Non-pigmented ciliary epithelial cell (primary cell): ENCODE measurements at places on chromosomes 5 and 9.

DNA sequence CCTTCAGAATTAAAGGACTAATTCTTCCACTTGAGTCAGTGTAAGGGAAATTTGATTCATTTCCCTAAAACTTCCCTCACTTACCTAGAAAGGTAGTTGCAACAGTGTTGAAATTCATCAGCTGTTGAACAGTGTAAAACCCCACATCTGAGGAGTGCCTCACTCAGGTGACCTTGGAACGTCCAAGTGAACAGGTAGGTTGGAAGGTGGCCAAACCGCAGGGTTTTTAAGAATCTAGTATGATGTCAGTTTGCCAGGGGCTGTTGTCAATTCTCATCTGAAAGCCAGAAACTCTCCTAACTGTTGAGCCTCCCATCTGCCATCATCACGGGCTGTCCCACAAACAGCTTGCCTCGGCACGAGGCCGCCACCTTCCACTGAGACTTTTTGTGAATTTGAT is 105.7 kb downstream of the TMEM174 start:
- no peak for DNase-seq

DNA sequence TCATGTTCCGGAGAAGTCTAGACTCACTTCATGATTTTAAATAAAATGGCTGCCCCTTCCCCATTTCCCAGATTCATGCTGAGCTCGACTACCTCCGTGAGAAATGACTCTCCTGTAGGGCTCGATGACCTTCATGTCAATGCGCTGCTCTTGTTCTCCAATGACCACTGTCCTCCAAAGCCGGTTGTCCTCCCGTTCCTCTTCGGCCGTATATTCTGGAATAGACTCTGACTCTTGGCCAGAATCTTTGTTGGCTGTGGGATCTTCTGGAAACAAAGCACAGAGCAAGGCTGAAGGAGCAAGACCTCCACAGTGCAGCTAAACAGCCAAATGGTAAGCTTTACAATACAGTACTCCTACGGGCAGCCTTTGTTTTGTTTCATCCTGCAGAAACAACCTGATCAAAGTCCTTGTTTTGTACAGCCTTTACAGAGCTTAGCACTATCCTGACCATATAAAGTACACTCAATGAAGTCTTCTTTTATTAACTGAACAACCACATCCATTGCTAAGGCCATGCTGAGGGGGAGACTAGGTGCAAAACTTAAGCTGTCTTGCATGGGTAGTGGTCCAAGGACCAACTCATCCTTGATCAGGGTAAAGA is 119.5 kb upstream of the PCA3 start:
- no peak for DNase-seq

GRCh38 chr9:78547831-78548230 is 250.9 kb downstream of the PSAT1 start:
- no peak for DNase-seq

DNA sequence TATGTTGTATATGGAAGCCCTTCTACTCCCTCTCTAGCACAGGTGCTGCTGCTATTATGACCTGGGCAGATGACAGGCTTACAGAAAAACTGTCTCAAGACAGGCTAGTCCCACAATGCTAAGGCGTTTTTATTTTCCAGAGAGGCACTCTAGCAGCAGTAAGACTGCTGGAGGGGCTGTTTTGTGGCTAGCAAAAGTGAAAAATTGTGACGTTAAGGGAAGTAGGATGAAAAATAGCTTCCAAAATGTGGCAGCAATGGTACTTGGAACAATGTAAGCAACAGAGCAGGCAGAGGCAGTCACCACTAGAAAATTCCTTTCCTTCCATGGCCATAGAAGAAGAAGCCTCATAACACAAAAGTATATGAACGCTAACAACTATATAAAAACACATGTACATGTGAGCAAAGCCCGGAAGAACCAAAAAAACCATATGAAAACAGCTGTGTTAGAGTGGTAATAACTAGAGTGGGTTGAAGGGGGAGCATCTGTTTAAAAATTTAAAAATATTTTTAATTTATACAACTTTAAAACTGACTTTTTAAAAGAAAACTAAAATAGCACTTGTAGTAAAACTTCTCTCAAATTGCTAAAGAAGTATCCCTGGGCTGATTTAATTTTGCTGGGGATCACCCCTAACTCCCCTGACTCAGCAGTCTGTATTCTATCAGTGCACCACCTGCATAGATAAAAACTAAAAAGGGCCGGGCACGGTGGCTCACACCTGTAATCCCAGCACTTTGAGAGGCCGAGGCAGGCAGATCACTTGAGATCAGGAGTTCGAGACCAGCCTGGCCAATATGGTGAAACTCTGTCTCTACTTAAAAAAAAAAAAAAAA is 30.6 kb downstream of the CLINT1 start:
- no peak for DNase-seq

GRCh38 chr9:79651251-79651795 is 79.6 kb downstream of the TLE4 start:
- DNase-seq: no peak

- DNase-seq: no peak
Observed at GRCh38 chr9:109010746-109011145, 2.6 kb downstream of the CTNNAL1 start.

DNA sequence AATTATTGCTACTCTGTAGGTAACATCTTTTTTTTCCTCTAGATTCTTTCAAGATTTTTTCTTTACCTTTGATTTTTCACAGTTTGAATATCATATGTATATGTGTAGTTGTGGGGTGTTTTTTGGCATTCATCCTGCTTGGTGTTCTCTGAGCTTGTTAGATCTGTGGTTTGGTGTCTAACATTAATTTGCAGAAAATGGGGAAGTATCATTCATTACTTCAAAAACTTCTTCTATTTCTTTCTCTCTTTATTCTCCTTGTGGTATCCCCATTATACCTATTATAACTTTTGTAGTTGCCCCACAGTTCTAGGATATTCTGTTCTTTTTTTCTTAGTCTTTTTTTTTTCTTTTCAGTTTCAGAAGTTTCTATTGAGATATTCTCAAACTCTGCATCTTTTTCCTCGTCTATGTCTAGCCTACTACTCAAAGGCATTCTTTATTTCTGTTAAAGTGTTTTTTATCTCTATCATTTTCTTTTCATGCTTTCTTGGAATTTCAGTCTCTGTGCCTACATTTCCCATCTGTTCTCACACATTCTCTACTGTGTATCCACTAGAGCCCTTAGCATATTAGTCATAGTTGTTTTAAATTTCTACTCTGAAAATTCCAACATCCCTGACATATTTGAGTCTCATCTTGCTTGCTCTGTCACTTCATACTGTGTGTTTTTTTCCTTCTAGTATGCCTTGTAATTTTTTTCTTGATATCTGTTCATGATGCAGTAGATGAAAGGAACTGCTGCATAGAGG is 60.1 kb upstream of the GNA14 start:
- peak; percentile 57 for DNase-seq

GRCh38 chr5:100539519-100539918 is 4.3 kb downstream of the FAM174A start:
- no peak for DNase-seq

DNA sequence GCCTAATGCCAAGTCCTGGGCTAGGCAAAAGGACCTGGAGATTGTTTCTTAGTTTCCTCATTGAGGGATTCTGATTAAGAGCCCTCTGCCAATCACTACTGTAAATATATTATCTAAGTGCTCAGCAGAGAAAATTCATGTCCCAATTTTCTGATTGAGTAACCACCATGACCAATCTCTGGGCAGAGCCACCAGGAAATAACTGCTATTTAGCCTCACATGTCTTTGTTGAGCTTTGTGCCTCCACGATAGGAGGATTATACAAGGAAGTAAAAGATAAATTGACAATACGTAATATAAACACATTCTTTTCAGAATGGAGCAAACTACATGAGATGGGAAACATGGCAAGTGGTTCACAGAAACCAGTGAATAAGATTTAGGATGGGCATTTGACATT is 396.1 kb upstream of the PAPPA start:
- no peak for DNase-seq

- DNase-seq: no peak
Observed at GRCh38 chr5:109410389-109411148, 795 bp upstream of the PJA2 start.

DNA sequence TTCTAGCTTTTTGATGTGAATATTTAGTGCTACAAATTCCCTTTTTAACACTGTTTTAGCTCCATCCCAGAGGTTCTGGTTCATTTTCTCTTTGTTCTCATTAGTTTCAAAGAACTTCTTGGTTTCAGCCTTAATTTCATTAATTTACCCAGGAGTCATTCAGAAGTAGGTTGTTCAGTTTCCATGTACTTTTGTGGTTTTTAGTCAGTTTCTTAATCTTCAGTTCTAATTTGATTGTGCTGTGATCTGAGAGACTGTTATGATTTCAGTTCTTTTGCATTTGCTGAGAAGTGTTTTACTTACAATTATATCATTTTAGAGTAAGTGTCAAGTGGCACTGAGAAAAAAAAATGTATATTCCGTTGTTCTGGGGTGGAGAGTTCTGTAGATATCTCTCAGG is 240.1 kb upstream of the RASA1 start:
- no peak for DNase-seq

- peak; percentile 51 for DNase-seq
Observed at GRCh38 chr9:33131790-33132772, 35.1 kb downstream of the B4GALT1 start.

DNA sequence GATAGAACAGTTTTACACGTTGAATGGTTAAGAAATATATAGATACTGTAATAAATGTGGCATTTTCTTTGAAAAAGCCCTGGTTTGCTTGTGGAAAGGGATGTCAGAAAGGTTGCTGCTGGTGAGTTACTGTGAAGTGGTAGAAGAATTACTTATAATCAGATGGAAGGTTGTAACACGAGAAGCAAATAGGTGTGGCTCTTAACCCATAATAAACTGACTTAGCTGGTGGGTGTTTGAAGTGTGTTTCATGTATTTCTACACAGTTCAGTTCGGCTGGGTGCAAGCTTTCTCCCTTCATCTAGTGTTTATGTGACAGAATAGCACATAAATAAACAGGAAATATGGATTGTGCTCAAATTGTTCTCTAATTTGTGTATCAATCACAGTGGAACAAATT is 5.5 kb downstream of the CNOT6 start:
- DNase-seq: no peak

DNA sequence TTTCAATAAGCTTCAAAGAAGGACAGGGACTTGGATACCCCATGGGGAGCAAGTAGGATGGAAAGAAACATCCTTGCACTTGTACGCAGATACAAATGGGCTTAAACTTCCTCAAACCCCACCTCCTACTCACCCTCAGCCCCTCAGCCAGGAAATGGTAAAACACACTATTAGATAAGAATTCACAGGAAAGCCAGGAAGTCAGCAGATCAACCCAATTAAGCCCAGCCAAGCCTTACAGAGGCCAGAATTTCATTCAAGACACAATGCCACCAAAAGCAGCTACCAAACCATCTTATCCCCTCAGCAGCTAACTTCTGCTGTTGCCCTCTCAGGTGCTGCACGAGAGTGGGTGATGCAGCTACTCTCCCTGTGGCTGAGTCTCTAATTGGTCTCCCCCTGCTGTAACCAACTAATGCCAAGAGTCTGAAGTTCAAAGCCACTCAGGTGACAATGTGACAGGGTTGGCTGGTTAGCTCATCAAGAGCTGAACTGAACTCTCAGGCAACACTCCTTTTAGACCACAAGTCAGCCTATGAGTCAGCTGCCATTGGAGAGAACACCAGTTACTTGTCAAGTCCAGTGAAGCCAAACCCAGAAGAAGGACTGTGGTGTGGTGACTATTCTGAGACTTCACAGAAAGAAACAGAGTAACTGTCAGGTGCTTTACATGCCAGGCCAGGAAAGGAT is 201.9 kb downstream of the ZNF608 start:
- DNase-seq: peak; percentile 4

DNA sequence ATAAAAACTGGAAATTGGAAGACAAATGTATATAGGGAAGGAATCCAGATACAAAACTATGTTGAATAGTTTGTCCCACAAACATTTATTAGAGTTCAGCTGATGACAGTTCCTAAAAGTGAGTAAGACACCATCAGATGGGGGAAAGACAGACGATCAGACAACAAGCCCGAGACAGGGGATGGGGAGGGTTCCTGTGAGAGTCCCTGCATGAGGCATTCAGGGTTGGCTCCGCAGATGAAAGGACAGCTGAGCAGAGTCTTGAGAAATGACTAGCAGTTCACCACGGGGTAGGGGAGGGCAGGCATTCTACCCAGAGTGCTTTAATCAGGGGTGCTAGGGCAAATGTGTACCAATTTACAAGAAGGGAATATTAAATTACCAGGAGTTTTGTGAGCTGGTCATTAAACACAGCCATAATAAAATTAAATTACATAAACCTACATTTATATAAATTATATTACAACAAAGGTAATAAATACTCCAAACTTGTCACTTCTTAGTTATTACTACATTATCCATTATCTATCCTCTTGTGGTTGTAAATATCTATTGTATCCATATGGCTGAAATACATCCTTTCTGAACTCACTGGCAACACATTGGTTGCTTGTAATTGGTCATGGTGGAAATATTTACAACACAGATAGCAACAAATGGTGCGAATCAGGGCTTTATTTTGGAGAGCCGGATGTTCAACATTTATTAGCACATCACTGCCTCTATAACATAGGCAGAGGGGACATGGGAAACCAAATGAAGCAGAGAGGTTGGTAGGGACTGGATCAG is 27.8 kb downstream of the TNFSF15 start:
- DNase-seq: no peak

- no peak for DNase-seq
Observed at GRCh38 chr9:112337547-112337946, 4.1 kb upstream of the PTBP3 start.

DNA sequence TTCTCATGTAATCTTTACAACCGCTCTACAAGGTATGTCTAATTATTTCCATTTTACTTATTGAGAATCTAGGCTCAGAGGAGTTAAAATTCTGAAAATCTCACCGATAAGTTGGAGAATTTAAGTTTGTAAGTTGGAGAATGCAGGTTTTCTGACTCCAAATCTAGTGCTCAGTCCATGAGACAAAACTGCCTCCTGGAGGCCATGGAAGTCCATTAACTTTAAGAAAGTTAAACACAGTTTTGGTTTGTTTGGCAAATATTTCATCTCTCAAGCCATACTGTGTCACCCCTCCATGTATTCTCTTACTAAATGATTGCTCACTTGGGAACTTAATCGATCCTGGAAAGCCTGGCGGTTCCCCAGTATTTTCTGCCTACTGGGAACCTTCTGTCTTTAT is 52.6 kb downstream of the INIP start:
- DNase-seq: no peak

DNA sequence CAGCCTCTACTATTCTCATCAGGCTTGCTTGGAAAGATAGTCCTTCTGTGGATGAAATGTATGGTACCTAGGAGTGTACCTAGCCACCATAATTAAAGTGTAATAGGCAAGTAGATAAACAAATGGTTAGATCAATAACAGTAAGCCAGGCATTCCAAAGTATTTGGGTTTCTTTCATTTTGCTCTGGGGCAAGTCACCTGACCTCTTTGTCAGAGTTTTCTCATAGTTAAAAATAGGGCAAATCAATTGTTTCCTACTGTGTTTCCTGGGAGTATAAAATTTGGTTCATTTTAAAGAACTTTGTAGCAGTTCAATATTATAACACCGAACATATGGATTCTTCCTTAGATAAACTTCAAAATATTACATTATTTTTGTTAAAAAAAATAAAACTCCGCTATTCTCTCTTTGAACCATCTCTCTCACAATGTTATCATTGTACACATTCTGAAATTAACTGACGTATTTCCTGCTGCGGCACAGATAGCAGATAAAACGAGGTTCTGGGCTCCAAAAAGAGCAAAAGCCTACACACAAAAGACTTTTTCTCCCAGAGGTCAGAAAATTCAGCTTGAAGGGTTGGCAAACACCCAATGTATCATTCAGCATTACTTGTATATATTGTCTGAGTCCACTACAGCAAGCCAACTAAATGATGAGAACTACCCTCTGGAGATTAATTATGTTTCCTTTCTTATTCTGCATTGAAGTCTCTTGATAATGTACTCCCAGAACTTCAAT is 267.9 kb downstream of the COX7C start:
- DNase-seq: no peak

- DNase-seq: no peak
Observed at GRCh38 chr5:113075019-113075418, 98.4 kb downstream of the DCP2 start.
